Endodermal cell (in vitro differentiated cells): ENCODE measurements at places on chromosomes 1 and 21.
A peak's percentile ranks its signal among the peaks of the same experiment; 100 is the strongest.

DNA sequence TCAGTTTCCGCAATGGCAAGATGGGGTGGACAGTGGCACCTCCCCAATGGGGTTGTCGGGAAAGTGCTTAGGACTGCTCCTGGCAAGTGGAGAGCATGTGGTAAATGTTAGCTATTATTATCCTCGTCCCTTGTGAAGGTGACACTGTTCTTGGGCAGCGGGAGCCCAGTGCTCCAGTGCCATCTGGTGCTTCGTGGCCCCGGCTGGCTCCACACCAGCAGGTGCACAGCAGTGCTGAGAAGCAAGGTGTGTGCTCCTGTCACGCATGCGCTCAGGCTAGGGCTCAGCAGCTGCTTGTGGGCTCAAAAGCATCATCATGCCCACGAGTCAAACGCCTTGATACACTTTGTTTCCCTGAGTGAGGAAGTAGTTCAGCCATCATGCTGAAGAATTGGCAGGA is 24.9 kb upstream of the KCNC4 start:
- peak; percentile 38 for DNase-seq

DNA sequence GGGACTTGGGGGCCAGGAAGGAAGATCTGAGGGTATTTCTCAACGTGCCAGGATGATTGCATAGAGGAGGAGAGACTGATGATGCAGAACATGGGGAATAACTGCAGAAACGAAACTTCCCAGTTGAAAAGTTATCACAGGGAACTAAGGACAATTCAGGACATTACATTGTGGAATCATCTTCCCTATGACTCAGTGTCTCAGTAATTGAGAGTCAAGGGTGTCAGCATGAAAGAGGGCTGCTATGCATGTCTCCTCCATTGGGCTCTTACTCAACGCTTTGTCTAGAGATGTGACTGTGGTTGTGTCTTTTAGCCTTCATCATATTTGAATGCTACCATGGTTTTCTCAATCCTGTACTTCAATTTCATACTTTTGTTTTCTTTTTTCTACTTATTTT is 48.9 kb upstream of the PTGFR start:
- DNase-seq = no peak

GRCh38 chr1:248849637-248850036 is 9.2 kb downstream of the ZNF692 start:
- DNase-seq = peak; percentile 29

DNA sequence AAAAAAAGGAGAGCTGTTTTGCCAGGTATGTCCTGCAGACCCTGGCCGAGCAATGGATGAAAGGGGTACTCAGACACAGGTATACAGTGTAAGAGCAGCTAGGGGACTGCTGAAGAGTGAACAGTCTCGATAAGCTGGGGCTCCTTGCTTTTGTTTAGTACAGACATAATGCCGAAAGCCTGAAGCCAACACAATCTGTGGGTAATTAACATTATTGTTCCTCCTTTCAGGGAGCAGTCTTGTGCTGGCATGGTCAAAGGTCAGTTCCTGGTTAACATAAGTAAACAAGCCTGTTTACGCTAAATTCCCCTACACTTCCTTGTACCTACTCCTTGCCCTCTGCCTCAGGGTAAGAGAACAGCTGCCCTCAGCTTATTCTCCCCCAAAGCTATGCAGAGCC is 272.3 kb upstream of the ST6GALNAC5 start:
- no peak for DNase-seq

DNA sequence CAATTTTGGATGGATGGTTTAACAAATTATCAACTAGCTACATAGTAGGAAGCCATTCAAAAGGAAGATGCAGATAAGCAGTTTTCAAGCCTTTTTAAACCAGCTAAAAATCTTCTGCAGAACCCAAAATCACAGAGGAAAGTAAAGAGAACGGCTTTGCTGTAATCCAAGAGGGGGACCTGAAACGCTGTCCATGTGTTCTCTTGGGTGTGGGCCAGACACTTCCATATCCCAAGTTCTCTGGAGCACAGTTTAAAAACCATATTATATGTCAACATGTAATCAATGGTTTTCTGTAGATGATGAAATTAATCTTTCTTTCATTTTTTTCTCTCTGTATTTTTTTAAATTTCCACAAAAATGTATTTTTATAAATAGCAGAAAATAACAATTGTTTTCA is 90.5 kb downstream of the SELENOF start:
- no peak for DNase-seq
